ENCODE measurements at places on chromosomes 3 and 15.

DNA sequence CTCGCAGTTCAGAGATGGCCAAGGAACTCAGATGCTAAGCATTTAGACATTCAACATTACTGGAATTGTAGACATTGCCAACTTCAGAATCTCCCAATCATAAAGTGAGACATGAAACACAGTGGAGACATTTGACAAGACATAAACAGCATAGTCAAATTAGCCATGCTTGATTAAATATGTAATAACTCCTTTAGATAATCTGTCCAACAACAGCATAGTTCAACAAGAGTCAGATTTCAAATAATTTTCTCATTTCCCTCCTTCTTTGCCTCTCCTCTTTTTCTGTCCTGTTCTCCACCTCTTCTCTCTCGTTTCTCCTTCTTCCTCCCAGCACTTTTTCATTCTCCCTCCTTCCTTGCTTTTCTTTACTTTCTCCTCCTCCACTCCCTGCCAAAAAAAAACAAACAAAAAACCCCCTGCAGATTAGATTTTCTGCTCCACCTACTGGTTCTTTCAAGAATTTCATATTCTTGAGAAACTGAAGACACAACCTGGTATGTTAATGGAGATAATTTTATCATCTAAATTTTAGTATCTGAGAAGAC lies 20.2 kb downstream of the CPOX start:
- no peak for DNase-seq

DNA sequence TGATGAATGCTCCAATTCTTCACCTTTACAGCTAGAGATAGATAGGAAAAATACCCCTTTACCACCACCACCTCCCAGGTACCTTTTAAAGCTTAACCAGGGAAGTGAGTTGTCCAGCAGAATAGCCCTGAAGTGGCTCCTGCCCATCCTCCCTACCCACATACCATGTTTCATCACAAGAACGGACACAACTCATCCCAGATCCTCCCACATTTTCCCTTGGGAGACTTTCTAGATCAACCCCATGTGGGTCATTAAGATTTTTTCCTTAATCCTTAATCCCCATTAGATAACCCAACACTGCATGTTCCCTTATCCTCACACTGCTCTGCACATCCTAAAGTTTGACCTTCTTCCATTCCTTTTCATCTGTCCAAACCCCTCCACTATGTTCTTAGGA lies 69.3 kb downstream of the CHST2 start:
- no peak for DNase-seq

DNA sequence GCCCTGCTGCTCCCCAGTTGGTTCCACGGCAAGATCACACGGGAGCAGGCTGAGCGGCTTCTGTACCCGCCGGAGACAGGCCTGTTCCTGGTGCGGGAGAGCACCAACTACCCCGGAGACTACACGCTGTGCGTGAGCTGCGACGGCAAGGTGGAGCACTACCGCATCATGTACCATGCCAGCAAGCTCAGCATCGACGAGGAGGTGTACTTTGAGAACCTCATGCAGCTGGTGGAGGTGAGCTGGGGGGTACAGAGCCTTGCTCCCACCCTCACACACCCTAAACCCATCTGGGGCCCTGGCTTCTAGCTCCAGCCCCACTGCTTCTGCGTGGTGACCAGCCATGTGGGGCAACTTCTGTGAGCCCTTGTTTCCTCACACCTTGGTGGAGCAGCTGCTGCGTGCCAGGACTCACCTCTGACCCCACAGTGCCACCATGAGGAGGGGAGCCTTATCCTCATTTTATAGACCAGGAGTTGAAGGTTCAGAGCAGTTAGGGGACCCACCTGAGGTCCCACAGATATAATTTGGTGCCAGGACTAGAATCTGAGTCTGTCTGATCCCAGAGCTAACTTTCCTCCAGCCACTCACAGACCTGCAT lies 13.3 kb upstream of the LMAN1L start:
- no peak for DNase-seq

GRCh38 chr3:143753456-143753855 lies 94.8 kb downstream of the SLC9A9 start:
- no peak for DNase-seq

- DNase-seq = no peak
Measured at GRCh38 chr3:195153653-195154052, 117.3 kb downstream of the XXYLT1 start.

- DNase-seq = no peak
Measured at GRCh38 chr3:77281721-77282120, 241.8 kb downstream of the ROBO2 start.

DNA sequence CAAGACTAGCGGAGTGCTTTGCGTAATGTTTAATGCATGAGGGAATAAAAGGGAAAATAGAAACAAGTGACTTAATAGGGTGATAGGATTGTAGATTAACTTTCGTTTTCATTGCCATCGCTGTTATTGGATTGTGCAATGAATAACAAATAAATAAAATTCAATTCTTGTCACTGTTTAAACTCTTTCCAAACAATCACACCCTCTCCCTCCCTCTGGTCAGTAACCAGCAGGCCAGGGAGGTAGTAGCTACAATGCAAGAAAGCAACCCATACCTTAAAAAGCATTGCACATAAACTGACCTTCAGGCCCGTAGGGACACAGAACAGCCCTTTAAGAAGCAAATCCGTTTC lies 705 bp upstream of the TFRC start:
- DNase-seq = no peak

DNA sequence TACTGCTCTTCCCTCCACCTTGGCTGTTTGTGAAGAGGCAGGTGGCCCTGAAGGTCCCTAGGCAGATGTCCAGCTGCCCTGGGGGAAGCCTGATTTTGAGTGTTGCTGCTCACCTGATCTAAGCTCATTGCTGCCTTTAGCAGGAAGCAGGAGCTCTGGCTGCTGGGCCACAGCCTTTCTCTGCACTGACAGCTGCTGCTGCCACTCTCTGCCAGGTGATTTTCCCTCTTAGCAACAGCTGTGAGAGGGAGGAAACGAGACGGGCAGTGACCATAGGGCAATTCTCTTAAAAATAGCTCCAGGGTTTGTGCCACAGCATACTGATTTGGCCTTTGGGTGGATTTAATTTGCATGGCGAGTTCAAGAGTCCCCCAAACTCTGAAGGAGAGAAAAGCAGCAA lies 415.8 kb upstream of the SEMA6D start:
- peak; percentile 86 for DNase-seq

DNA sequence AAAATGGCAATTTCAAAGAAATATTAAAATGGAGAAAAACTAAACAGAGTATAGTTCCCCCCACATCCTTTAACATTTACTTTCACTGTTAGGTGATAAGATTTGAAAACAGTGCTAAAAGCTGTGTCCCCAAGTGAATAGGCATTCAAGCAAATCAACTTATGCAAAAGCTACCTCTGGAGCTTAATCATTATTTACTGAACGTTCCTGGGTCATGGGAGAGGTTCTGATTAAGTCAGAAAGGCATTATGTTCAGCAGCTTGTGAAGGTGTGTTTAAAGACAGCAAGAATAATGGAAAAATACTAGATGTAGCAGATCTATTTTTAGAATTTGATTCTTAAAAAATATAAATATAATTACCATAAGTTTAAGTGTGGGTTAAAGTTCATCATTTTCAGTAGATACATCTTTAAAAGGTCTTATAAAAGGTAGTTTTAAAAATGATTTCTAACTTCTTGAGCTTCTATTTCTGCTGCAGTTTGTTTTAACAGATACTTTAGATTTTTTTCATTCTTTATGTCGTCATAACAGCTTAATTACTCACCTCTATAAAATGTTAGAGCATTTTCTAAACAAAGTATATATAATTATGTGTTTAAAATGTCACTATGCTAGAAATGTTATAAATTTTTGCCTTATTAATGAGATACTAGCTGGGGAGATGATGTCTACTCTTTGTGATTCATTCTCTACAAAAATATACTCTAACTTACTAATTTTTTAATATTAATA lies 127.9 kb downstream of the MITF start:
- DNase-seq = no peak

DNA sequence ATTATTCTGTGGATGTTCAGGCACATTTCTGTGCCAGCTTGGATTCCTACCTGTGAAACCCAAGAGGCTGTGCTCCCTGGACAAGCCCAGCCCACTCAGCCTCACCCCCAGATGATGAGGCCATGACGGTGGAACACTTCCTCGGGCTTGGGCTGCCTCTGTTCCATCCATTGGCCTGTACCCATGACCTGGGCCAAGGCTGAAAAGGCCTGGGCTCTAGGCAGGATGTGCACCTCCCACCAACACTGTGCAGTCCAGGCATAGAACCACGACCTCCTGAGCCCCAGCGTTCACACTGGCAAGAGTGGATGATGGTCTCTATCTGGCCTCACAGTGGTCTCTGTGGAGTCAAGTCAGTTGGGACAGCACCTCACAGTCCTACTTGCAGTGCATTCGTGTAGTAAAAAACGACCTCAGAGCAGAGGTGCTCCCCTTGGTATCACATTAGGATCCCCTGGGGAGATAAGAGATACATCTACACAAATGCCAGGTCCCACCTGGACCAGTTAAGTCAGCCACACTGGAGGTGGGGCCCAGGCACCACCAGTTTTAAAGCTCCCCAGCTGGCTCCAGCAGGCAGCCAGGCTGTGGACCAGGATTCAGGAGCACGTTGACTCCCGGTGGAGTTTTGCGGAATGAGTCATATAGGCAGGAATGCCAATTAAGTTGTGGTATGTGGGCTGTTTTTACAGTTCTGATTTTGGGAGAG lies 39.0 kb upstream of the IGF1R start:
- no peak for DNase-seq

DNA sequence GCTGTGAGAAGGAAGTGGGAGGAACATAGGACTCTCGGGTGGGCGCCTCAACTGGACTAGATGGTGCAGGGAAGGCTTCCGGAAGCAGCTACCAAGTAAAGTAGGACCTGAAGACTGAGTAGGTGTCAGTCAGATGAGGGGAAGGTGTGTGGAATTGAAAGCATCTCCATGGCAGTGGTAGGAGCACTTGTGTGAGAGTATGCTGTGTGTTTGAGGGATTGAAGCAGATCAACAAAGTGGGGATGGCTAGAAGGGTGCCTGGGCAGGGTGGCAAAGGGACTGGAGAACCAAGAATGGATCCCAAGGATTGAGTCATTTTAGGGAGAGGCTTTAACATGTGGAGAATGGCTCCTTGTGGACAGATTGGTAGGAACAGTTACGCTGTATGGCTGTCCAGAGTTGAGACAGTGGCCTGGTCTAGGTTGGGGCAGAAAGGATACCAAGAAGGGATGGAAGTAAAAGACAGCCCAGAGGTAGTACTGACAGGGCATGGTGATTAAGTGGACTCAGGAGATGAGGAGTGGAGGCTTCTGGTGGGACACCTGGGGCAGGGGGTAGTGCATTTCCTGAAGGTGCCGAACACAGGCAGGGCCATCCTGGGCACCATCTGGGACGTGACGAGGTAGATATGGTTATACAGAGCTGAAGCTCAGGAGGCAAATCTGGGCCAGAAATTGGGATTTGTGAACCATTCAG lies 1.5 kb downstream of the UQCC5 start:
- no peak for DNase-seq

DNA sequence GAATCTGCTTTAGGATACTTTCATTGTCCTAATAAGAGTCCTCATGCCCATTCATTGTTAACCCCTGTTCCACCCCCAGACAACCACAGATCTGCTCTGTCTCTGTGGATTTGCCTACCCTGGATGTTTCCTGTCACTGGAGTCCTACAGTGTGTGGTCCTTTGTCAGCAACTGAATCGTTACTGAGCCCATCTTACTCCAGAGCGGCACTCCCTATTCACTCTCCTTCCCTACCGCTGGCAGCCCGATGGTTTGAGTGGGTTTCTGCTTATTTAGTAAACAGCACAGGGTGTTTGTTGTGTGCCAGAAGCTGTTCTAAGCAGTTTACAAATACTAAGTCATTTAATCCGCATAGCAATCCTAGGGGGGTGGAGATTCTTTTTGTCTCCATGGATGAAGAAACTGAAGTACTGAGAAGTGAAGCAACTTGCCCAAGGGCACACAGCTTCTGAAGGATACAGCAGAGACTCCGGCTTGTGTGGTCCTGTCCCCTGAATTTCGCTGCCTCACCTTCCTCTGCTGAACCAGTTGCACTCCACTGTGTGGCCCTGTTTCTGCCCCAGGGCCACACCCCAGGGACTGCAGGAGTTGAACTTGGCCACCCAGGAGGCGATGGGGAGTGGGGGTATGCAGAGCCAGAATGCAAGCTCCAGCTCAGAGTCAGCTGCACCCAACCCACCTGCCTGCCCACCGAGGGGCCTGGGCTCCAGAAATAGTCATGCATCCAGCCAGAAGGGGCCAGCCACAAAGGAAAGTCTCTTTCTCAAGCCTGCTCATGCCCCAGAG lies 56.5 kb upstream of the SLC6A1 start:
- no peak for DNase-seq

GRCh38 chr3:105987809-105988208 lies 119.0 kb upstream of the CBLB start:
- no peak for DNase-seq

- DNase-seq = no peak
Measured at GRCh38 chr3:163126115-163126514, 1629.5 kb downstream of the OTOL1 start.

- no peak for DNase-seq
Measured at GRCh38 chr3:75176937-75177336, 487.2 kb upstream of the FRG2C start.

- DNase-seq = no peak
Measured at GRCh38 chr3:10338591-10339353, 17.9 kb upstream of the SEC13 start.

DNA sequence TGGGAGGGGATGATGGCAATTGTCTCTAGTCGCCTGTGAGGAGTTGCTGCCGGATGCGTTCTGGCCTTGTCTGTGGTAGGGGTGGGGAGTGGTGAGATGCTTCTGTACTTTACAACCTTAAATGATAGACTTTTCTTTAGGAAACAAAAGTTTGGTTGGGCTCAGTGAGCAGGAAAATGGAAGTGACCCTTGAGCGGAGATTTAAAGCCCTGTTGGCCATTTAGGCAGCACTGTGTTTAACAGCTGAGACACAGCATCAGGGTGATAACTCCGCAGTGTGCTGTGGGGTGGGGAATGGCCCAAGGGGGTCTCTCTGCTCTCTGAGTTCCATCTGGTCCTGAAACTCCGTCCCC lies 36.6 kb downstream of the SPSB4 start:
- no peak for DNase-seq

- no peak for DNase-seq
Measured at GRCh38 chr3:194739498-194740284, 54.0 kb downstream of the FAM43A start.

DNA sequence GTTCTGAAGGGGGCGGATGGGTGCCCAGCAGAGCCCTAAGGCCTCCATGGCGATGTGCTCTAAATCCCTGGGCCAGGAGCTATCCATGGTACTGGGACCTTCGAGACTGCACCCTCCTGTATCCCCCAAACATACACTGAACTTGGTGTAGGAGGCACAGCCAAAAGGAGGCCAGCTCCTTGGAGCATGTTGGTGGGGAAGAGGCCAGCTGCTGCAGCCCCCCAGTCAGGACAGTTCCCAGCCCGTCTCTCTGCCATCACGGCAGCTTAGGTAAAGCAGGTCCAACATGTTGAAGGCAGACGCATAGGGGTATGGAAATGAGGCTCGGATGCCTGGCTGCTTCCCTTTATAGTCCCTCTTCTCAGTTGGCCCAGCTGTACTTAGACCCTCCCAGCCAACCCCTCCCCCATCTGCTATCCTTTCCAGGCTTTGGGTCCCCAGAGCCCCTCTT lies 1.8 kb downstream of the CAMKV start:
- DNase-seq = no peak

Data from NCI-H774 (cell line).